ENCODE measurements at places on chromosomes 3 and 15.

DNA sequence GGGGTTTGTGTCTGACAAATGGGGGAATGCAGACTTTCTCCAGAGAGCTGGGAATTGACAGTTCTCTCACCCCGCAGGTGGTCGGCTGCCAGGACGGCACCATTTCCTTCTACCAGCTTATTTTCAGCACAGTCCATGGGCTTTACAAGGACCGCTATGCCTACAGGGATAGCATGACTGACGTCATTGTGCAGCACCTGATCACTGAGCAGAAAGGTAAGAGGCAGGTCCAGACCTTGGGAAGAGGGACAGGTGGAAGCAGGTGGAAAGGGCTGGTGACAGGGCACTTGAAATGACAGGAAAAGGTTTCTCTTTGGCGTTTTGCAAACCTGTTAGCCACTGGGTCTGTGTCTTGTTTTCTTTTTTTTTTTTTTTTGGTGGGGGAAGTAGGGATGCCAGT lies 36.6 kb downstream of the IFT122 start:
- no peak for DNase-seq

DNA sequence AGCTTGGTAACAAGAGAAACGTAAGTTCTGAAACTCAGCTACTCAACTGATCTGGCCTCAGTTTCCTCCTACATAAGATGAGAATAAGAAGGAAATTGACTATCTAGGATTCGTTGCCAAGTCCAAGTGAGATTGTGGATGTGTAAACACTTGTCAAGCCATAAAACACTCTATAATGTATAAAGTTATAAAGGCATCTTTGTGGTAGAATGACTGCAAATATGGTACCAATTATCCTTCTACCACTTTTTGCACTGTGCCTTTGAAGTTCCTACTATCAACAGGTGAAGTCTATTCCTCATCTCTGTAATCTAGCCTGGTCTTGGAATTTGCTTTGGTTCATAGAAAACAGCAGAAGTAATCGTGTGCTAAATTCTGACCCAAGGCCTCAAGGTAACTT lies 138.2 kb downstream of the GADL1 start:
- DNase-seq, result no peak

GRCh38 chr3:144032531-144033239 lies 61.1 kb downstream of the DIPK2A start:
- DNase-seq, result no peak

- DNase-seq, result no peak
These were observed 55.2 kb downstream of the IQSEC1 start for GRCh38 chr3:13018043-13018451.

DNA sequence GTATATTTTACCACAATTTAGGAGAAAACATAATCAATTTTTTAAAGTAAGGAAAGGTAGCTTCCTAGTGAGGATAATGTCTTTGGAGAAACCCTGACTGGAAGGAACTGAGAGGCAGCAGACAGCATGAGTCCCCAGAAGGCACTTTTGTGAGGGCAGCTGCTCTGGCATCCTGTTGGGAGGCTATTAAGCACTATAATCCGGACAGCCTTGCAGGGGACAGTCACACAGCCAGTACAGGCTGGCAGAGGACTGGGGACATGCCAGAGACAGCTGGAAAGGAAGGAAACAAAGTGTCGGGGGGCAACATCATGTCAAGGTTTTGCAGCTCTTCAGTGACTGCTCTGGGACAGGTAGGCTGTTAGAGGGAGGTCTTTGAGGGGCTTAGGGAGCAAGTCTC lies 15.7 kb downstream of the ACAN start:
- DNase-seq, result no peak

DNA sequence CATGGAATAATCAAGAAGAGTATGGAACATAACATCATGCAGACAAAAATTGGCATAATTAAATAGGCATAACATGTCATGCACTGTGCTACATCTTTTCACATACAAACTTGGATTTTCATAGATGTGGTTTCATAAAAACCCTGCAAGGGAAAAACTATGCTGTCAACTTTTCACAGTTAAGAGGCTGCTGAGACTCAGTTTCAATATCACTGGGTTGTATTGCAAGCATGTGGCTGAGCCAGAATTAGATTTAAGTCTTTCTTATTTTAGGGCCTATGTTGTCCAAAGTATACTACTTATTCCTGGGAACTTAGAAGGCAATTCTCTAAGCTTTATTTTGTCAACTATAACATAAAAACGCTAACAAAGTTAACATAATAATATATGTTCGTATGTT lies 70.7 kb upstream of the LSAMP start:
- no peak for DNase-seq

DNA sequence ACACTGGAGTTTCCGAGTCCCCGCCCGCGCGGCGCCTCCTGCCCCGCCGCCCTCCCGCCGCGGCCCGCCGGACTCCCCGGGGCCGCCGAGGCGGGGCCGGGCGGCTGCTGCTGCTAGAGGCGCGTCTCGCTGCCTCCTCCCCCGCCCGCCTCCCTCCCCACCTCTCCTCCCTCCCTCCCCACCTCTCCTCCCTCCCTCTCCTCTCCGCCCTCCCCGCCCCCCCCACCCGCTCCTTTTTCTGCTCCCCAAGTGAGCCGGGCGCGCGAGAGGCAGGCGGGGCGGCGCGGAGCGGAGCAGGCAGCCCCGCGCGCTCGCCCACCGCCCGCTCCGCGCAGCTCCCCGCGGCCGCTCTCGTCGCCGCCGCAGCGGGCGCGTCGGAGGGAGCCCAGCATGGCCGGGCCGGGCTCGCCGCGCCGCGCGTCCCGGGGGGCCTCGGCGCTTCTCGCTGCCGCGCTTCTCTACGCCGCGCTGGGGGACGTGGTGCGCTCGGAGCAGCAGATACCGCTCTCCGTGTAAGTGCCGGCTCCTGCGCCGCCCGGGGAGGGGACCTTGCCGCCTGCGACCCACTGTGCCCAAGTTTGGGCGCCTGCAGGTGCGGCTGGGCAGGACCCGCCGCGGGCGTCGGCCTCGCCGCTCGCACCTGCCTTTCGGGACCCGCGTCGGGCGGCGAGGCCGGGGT lies at the start of gene CACNA2D3:
CACNA2D3 (plus strand) TSS at position 229 of the 679 bp plus-strand sequence.
- no peak for DNase-seq

DNA sequence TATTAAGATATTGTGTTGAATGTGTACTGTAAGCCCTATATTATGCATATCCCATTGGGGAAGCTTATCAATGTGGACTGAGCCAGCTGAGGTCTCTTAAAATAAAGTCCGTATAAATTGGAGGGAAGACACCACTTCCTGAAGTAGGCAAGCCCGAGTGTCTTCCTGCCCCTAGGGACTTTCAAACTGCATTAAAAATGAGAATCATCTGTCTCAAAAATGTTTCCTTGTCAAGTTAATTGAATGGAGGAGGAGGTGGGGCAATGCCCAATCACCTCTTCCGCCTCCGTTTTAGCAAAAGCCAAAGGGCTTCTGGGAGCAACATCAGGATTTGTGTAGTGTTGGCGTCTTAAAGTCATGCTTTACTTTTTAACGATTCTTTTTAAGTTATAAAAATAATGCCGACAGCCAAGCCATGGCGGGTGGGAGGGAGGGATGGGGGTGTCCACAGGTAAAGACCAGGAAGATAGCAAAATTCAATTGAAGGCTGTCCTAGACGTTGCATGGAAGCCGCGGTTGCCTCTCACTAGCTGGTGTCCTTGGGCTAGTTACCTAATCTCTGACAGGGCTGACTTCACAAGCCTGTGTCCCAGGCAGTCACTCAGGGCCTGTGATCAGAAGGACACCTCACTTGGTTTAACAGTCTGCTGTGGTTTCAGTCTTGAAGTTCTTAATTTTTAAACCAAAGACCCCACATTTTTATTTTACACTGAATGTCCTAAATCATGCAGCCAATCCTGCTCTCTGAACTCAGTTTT lies 524.9 kb upstream of the PROK2 start:
- no peak for DNase-seq

DNA sequence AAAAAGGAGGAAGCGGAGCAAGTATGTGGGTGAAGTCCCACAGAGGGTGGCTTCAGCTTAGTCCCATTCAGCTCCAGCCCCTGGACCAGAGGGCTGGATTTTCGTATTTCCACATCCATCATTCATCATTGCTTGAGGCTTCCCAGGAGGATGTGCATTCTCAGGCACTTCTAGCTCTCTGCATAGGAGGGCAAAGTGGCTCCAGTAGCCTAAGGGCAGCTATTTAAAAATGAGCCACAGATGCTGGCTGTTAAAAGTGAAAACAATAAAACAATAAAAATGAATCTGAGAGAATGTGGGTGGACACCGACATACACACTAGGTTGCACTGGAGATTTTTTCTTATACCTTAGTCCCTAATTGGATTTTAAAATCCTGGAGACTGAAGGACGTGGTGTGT lies 629.2 kb upstream of the ZNF385D start:
- no peak for DNase-seq

GRCh38 chr3:100615684-100616083 lies 6.3 kb downstream of the ADGRG7 start:
- DNase-seq, result no peak

DNA sequence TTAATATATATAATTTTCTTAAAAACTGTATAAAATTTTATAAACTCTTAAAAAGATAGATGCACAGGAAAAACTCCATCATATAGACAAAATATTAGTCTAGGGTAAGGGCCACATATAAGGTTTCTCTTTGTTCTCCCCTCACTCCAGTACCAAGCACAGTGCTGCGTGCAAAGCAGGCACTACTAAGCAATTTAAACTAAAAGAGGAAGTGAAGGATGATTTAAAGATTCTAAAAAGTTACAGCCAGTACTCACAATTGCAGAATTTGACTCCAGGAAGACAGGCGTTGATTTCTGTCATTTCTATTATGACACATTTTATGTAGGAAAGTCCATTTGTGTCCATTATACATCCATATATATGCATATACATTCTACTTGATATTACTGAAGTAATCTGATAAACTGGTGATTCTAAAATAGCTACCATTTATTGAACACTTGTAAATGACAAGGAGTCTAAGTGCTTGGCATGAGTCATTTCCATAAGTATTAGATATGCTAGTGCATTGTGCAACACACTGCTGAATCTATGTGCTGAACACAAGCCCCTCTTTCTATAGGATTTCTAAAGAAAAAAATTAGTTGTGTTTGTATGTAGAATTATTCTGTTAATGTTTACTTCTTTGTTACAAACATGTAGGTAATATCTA lies 785.5 kb upstream of the ARRDC4 start:
- no peak for DNase-seq

All from GOT3 (cell line).